CD8-positive, alpha-beta memory T cell (primary cell): ENCODE measurements at places on chromosomes 7 and 10. TPM values are rescaled to one million over a fixed set of nuclear protein-coding genes. Genes with fewer than 3 reads are reported as not detected.

IRF5 gene
- total RNA-seq: 7.1 TPM

RINT1 gene
- total RNA-seq: 28.4 TPM

MYPN gene
- not detected for total RNA-seq

OPN1SW gene
- total RNA-seq: not detected

ABI1 gene
- 35.9 TPM for total RNA-seq

GHRHR gene
- not detected for total RNA-seq

SRRM3 gene
- not detected for total RNA-seq

IGF2BP3 gene
- 0.13 TPM for total RNA-seq

TRUB1 gene
- total RNA-seq: 20.0 TPM

SYT15B gene
- total RNA-seq: 0.13 TPM

PKD2L1 gene
- not detected for total RNA-seq

GNAT3 gene
- total RNA-seq: not detected

GRCh38 chr7:18473119-18473518 lies 22.4 kb upstream of the HDAC9 start:
- no peaks in the 10 kb centered on the region for H3K27me3 ChIP-seq
- no peaks in the 10 kb centered on the region for H3K4me1 ChIP-seq
- DNase-seq: no peak
- no peak overlapping the region for H3K4me3 ChIP-seq
- H3K27ac ChIP-seq: no peak overlapping the region

DNA sequence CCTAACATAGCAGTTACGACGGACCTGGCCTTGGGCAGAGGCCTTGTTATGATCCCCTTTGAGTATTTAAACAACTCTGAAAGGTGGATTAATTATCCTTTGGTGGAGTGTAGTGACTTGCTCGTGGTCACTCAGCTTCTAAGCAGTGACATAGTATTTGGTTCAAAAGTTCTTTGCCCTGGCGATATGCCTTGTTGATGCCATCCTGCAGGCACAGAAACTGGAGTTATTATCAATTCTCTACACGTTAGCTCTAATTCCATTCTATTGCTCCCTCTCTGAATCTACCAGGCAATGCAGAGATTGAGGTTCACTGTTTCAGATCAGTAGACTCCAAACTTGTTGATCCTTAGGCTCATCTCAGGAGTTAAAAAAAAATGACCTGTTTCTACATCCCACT lies 32.5 kb upstream of the ELMO1 start:
- H3K4me3 ChIP-seq: no peak overlapping the region
- DNase-seq: no peak
- no peaks in the 10 kb centered on the region for H3K36me3 ChIP-seq

GRCh38 chr7:151249732-151250072 lies 1.2 kb upstream of the SMARCD3 start:
- no peak overlapping the region for H3K27ac ChIP-seq
- H3K36me3 ChIP-seq: no peaks in the 10 kb centered on the region
- peaks cover 34% of the 10 kb centered on the region for H3K27me3 ChIP-seq
- peaks cover 29% of the 10 kb centered on the region for H3K4me1 ChIP-seq
- DNase-seq: no peak

DNA sequence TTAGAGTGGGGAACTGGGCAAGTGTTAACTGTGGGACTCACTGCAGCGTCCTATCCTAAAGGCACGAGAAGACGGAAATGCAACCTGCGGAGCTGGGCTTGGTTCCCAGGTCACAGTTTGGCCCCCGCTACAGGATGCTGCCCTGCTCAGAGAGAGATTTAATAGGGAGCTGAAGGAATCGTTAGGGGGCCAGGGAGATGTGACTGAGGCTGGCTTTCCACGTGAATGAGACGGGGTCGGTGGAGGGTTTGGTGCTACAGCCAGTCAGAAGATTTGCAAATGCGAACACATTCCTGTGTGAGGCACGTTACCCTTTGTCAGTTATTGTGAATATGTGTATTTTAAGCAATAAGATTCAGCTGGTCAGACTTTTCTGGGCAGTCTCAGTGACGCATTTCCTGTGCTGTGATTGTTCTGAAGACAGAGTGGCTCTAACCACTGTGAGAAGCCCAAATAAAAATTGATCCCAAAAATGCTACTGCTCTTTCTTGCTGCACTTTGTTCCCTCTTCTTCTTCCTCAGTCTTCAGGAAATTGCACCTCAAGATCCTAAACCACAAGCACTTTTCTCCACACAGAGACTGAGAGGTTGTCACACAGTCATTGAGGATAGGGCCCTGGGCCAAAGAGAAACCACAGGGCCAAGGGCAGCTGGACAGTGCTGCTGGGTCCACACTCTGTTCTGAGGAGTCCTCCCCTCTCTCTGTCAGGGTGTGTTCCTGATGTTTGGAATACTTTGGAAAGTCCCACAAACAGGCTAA lies 21.2 kb downstream of the CYP17A1 start:
- H3K4me1 ChIP-seq: peaks cover 8% of the 10 kb centered on the region
- no peak overlapping the region for H3K27ac ChIP-seq
- H3K4me3 ChIP-seq: no peak overlapping the region
- no peak for DNase-seq

GRCh38 chr10:47145290-47145934 lies 154.6 kb upstream of the GDF10 start:
- H3K27me3 ChIP-seq: no peaks in the 10 kb centered on the region
- no peaks in the 10 kb centered on the region for H3K4me1 ChIP-seq
- no peaks in the 10 kb centered on the region for H3K36me3 ChIP-seq
- DNase-seq: no peak

DNA sequence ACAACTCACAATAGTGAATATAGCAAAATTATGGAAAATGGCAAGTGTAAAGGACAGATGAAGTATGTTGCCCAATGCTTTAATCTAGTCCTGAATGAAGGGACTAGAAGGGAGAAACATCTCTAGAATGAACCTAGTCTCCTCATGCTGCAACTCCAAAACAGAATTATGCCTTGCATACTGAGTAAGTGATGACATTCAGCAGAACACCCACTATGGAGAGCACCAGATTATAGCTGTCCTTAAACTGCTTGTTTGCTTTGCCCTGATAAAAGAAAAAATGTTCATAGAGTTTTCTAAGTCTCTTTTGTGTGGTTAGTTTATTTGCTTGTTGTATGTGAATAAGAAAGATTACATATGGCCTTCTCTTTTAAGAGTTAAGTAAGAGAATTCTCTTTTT lies 7.8 kb upstream of the HGF start:
- no peaks in the 10 kb centered on the region for H3K4me1 ChIP-seq
- no peak for DNase-seq
- no peak overlapping the region for H3K27ac ChIP-seq
- H3K27me3 ChIP-seq: no peaks in the 10 kb centered on the region
- H3K4me3 ChIP-seq: no peak overlapping the region

GRCh38 chr10:84826704-84827103 lies 498.3 kb downstream of the CCSER2 start:
- DNase-seq: no peak
- no peak overlapping the region for H3K4me3 ChIP-seq
- H3K36me3 ChIP-seq: no peaks in the 10 kb centered on the region
- H3K27ac ChIP-seq: no peak overlapping the region

DNA sequence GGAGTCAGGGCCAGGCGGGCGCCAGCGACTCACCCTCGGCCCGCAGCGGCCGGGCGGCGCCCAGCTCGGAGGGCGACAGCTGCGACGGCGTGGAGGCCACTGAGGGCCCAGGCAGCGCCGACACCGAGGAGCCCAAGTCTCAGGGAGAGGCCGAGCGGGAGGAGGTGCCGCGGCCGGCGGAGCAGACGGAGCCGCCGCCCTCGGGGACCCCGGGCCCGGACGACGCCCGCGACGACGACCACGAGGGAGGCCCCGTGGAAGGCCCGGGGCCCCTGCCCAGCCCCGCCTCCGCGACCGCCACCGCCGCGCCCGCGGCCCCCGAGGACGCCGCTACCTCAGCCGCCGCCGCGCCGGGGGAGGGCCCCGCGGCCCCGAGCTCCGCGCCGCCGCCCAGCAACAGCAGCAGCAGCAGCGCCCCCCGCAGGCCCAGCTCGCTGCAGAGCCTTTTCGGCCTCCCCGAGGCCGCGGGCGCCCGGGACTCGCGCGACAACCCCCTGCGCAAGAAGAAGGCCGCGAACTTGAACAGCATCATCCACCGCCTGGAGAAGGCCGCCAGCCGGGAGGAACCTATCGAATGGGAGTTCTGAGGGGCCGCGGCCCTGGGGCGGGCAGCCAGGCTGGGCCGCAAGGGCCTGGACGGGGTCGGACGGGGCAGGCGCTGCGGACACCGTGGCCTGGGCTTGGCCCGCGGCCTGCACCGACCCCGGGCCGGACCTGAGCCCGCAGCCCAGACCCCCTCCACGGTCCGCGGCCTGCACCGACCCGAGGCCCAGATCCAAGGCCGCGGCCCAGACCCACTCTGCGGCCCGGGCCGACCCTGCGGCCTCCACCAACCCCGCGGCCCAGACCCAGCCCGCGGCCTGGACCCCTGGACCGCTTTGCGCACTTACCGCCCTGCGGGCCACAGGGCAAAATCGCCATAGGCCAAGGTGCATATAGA lies 37.9 kb upstream of the SH2B2 start:
- H3K27ac ChIP-seq: no peak overlapping the region
- H3K4me3 ChIP-seq: no peak overlapping the region
- no peaks in the 10 kb centered on the region for H3K27me3 ChIP-seq
- H3K36me3 ChIP-seq: no peaks in the 10 kb centered on the region

- no peaks in the 10 kb centered on the region for H3K36me3 ChIP-seq
- peaks cover 21% of the 10 kb centered on the region for H3K4me1 ChIP-seq
- no peak overlapping the region for H3K27ac ChIP-seq
- no peak for DNase-seq
Observed at GRCh38 chr10:43135064-43135463, 3.2 kb upstream of the CSGALNACT2 start.

- no peaks in the 10 kb centered on the region for H3K4me1 ChIP-seq
- no peak overlapping the region for H3K27ac ChIP-seq
- DNase-seq: no peak
- no peaks in the 10 kb centered on the region for H3K27me3 ChIP-seq
- no peak overlapping the region for H3K4me3 ChIP-seq
Observed at GRCh38 chr10:100100651-100101184, 19.0 kb upstream of the CPN1 start.

GRCh38 chr7:137135654-137136350 lies 207.7 kb downstream of the PTN start:
- H3K27me3 ChIP-seq: no peaks in the 10 kb centered on the region
- H3K27ac ChIP-seq: no peak overlapping the region
- H3K36me3 ChIP-seq: no peaks in the 10 kb centered on the region
- H3K4me1 ChIP-seq: no peaks in the 10 kb centered on the region
- no peak overlapping the region for H3K4me3 ChIP-seq
- DNase-seq: no peak

DNA sequence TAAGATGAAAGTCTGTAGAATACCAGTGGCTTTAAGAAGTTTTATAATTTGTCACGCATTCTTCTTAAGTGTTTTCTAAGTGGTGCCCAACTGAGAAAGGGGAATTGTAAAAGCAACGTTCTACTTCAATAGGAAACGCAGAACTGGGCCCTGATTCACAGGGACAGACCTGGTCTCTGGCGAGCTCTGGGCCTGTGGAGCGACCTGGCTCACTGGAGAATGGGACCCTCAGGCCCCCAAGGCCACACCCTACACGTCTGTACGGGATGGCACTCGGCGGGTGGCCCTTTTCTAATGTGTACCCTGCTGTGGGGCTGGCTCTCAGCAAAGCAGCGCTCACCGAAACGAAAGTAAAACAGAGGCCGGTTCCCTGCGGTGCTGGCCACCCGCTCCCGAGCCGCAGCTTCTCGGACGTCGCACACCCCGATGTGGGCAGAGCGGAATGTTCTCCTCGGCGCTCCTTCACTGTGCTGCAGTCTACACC lies 205.0 kb downstream of the DIP2C start:
- H3K27ac ChIP-seq: peak overlapping the region; percentile 55
- H3K4me3 ChIP-seq: peak overlapping the region; percentile 34
- H3K27me3 ChIP-seq: no peaks in the 10 kb centered on the region
- peak; percentile 51 for DNase-seq
- H3K36me3 ChIP-seq: no peaks in the 10 kb centered on the region

DNA sequence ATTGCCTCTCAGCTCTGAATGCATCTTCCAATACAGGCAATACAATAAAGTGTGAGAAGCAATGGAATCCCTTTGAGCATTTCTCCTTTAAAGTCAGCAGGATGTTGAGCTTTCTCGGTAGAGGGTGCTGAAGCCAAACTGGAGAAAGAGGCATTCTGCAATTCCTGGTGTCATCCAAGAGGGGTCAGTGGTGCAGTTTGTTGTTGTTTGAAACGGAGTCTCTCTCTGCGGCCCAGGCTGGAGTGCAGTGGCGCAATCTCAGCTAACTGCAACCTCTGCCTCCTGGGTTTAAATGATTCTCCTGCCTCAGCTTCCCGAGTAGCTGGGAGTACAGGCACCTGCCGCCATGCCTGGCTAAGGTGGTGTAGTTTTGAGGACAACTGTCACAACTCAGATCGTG lies 486.5 kb downstream of the CALN1 start:
- no peaks in the 10 kb centered on the region for H3K36me3 ChIP-seq
- DNase-seq: no peak
- no peaks in the 10 kb centered on the region for H3K4me1 ChIP-seq
- no peak overlapping the region for H3K27ac ChIP-seq
- no peak overlapping the region for H3K4me3 ChIP-seq

GRCh38 chr7:133484086-133484485 lies 231.2 kb downstream of the EXOC4 start:
- peak; percentile 13 for DNase-seq
- H3K27ac ChIP-seq: no peak overlapping the region
- no peak overlapping the region for H3K4me3 ChIP-seq
- peaks cover 33% of the 10 kb centered on the region for H3K4me1 ChIP-seq

GRCh38 chr7:76072243-76073148 lies 24.6 kb downstream of the MDH2 start:
- H3K36me3 ChIP-seq: no peaks in the 10 kb centered on the region
- H3K27ac ChIP-seq: no peak overlapping the region
- H3K4me3 ChIP-seq: no peak overlapping the region
- no peak for DNase-seq

- no peak for DNase-seq
- H3K4me1 ChIP-seq: no peaks in the 10 kb centered on the region
- no peak overlapping the region for H3K27ac ChIP-seq
- H3K27me3 ChIP-seq: no peaks in the 10 kb centered on the region
- H3K36me3 ChIP-seq: no peaks in the 10 kb centered on the region
Observed at GRCh38 chr10:33579996-33580395, 245.5 kb upstream of the NRP1 start.

- no peaks in the 10 kb centered on the region for H3K27me3 ChIP-seq
- peak overlapping the region; percentile 68 for H3K27ac ChIP-seq
Observed at GRCh38 chr7:831596-832166, 595 bp upstream of the SUN1 start.

- no peak overlapping the region for H3K4me3 ChIP-seq
- no peaks in the 10 kb centered on the region for H3K36me3 ChIP-seq
- H3K4me1 ChIP-seq: no peaks in the 10 kb centered on the region
- no peaks in the 10 kb centered on the region for H3K27me3 ChIP-seq
Observed at GRCh38 chr7:109256762-109257560, 687.3 kb downstream of the DNAJB9 start.

DNA sequence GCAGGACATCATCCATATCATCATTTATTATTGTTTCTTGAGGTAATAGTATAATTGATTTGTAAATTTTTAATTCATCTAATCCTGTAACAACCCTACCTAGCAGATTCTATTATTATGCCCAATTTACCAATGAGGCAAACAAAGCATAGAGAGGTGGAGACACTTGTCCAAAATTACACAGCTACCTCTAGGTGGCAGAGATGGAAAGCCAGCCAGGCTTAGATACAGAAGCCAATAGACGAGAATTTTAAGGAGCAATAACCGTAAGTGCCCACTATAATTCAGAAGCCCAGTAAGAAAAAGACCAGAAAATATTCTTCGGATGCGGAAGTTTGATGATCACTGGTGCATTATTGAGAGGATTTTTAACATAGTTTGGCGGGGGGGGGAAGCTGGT lies 54.0 kb downstream of the ANK3 start:
- no peak for DNase-seq
- H3K4me3 ChIP-seq: no peak overlapping the region
- no peak overlapping the region for H3K27ac ChIP-seq
- H3K4me1 ChIP-seq: no peaks in the 10 kb centered on the region
- no peaks in the 10 kb centered on the region for H3K27me3 ChIP-seq
